Stimulated activated CD4-positive, alpha-beta T cell treated with anti-CD3 and anti-CD28 coated beads, Interleukin-1b, Interleukin-23, amount 100 ng/mL, for 1 hour (primary cell): ENCODE measurements at places on chromosomes 3 and 15.

GRCh38 chr3:45362758-45363157, 25.6 kb upstream of the LARS2 start:
- DNase-seq = no peak

DNA sequence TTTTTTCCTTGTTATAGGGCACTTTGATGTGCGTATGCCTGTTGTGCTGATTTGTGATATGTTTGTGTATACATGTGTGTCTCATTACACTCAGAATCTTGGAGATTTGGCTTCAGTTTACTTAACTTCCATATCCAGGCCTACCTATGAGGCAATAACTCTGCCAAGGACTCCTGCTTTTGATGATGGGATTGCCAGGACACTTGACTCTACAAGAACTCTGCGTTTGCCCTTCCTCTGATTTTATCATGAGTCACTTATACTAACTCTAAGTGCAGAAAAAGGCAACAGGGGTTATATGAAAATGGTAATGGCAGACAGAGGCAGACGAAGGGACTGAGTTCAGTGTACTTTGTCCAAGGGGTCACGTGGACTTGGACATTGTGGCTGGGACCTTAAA, 33.6 kb downstream of the MCTP2 start:
- DNase-seq = no peak

DNA sequence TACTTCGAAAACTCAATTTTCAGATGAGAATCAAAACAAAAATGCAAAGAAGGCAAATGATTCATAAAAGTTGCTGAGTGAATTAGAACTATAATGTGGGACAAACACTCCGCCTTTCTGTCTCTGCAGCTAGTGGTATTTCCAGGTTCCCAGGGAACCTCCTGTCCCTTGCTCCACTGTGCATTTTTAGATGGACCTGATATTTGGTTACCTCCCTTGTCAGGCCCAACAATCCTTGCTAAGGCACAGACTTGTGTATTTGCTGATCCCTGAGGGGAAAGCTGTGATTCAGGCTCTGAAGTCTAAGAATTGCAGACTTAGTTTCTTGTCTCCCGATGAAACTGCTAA, 162.7 kb downstream of the LPP start:
- DNase-seq = no peak

DNA sequence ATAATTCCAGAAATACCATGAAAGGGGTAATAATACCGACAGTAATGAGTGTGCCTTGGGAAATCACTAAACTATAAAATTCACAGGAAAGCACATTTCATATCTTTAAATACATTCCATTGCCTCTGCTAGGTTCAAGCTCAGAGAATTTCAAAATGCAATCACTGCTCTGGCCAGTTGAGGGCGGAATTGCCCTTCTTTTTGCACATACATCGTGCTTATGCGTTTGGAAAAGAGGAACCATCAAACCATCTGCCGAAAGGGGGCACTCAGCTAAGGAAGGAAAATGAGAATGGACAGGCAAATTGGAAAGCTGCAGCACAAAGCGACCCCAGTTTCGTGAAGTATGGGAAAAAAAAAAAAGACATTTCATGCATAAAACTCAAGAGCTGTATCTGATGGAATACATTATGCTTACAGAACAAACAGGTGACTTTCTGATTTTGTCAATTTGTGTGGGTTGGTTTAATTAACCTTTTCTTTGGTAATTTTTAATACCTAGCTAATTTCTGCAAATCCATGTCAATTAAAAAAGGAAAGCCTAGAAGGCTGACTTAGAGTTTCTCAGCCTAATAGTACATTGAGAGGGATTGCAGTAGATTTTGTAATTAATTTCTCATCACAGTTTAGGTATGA, 61.4 kb downstream of the TUSC7 start:
- DNase-seq = no peak

GRCh38 chr3:158663246-158663645, 9.2 kb downstream of the LXN start:
- no peak for DNase-seq

- no peak for DNase-seq
Measured at GRCh38 chr3:6204891-6205290, 656.0 kb upstream of the GRM7 start.

GRCh38 chr3:186053954-186054791, 54.7 kb downstream of the ETV5 start:
- DNase-seq = no peak

GRCh38 chr3:159945930-159946329, 42.7 kb upstream of the IL12A start:
- no peak for DNase-seq

- no peak for DNase-seq
Measured at GRCh38 chr3:78887029-78887428, 880.8 kb downstream of the ROBO1 start.

GRCh38 chr15:79978655-79979514, 7.9 kb upstream of the BCL2A1 start:
- no peak for DNase-seq

DNA sequence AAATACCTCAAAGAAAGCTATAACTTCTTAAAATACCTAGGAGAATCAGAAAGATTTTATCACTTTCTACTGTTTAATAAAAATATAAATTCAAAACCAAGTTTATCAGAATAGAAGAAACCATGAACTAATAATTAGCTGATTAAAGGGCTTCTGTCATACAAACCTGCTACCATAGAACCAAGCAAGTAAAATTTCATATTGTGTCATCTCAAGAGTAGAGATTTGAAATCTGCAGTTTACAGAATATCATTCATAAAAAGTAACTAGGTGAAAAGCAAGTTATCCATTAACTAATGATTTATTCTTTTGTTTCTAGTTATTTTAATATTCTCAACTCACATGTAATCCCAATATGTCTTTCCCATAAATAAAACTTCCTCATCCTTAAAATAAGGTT, 36.8 kb upstream of the XXYLT1 start:
- DNase-seq = no peak
